ENCODE measurements at places on chromosomes 11 and 22.

DNA sequence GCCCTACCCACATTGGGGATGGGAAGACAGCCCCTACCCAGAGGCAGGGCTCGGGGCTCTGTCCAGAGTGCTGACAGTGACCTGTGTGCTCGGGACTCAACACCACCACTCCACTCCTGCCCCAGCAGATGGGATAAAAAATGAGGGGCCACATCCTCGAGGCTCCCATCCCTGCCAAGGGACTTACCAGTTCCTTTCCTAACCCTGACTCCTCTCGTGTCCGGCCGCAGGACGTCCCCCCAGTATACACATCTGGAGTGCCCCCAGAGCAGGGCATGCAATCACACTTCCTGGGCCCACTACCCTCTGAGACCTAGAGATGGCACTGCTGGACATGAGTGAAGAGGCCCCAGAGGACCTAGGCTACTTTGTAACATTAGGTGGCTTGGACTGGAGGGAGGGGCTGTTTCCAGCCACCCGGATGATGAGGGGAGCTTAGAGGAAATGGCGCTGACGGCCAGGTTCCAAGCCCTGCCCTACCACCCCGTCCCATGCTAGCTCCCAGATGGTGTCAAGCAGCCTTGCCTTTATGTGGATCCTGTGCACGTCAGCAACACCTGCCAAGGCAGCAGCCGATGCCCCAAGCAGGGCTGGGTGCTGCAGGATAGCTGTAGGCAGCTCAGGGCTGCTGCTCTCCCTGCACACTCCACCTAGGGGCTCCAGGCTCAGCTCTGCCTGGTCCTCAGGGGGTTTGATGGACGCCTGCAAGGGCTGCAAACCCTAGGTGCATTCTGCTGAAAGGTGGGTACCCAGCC, 86.6 kb downstream of the DGCR2 start:
- DNase-seq = no peak

- no peak for DNase-seq
Measured at GRCh38 chr11:110069158-110069737, 23.9 kb upstream of the ZC3H12C start.

DNA sequence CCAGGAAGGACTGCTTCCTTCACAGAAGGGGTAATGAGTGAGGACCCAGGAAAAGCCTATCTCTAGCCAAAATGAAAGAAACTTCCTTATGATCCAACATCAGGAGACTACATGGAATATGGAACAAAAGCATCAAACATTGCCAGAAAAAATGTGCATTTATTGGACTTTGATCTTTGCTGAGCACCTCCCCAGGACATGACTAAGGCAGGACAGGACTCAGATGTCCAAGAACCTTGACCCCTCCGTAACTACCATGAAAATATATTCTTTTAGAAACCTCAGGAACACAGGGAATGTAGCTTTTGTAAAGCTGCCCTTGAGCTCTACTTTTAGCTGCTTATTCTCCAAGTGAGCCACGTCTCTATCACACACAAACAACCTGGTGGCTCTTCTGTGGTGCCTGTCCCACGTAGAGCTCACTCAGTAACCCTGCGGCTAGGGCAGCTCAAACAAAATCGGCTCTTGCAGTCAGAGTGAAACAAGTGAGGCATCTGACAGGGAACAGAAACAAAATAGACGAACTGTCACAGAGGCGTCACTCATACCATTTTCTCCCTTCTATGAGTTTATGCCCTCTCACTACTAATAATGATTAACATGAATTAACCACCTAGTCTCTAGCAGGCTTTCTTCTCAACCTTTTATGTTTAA, 471.5 kb upstream of the API5 start:
- DNase-seq = no peak

DNA sequence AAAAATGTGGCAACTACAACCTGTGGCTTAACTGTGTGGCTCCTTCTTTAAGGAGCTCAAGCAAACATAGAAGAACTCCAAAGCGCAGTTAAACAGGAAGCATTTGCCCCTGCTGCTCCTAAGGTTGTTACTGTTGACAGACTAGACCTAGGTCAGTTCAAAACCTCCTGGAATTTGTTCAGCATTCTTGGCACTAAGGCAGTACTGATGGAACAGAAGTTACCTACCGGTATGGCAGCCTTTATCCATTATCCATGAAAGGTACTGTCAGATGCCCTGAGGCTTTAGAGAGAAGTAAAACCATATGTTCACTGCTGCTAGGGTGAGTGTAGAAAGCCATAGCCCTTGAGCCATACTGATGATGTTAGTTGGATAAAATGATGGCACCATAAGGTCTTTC, 916.5 kb upstream of the FAT3 start:
- no peak for DNase-seq
